Activated naive CD4-positive, alpha-beta T cell treated with anti-CD3 and anti-CD28 coated beads, Interleukin-2, amount 50 U/mL, for 16 hours (primary cell): ENCODE measurements at places on chromosomes 11 and 22.

DNA sequence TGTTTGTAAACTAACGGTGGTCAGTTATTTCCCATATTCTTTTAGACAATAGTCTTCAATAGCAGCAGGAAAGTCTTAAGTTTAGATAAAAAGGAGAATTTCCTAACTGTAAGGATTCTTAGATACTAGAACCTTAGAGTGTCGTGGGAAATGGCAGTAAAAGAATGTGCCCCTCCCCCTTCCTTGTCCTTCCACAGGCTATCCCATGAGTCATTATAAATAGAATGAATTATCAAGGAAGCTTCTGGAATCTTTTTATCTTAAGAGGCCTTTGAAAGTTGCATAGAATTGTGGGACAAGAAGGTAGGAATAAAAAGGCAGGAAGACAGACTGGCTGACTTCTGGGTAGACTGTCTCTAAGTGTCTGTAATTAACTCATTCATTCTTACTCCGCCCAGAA, 165.2 kb upstream of the TBCEL start:
- no peak for DNase-seq

GRCh38 chr11:21179770-21180169, 510.4 kb downstream of the NELL1 start:
- DNase-seq: no peak

DNA sequence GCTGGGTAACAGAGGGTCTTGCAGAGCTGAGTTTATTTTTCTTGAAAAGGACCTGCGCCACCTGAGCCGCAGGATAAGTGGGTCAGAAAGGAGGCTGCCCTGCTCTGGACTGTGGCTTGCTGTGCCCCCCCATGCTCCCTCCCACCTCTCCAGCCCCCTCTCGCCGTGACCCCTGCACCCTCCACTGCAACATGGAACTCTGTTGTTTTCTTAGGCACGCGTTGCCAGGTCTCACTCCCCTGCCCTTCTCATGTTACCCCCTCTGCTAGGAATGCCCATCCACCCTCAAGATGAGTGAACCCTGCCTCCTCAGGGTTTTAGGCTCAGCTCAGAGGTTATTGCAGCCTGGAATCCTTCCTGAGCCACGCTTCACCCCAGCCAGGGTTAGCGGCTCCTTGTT, 10.8 kb downstream of the ETS1 start:
- no peak for DNase-seq

- no peak for DNase-seq
Observed at GRCh38 chr11:17839450-17839849, 104.9 kb downstream of the KCNC1 start.

GRCh38 chr22:17902960-17903359, 121.4 kb downstream of the MICAL3 start:
- no peak for DNase-seq
